ENCODE measurements at places on chromosomes 2 and 18.

GRCh38 chr2:25650256-25650655, 23.1 kb downstream of the DTNB start:
- DNase-seq = no peak

DNA sequence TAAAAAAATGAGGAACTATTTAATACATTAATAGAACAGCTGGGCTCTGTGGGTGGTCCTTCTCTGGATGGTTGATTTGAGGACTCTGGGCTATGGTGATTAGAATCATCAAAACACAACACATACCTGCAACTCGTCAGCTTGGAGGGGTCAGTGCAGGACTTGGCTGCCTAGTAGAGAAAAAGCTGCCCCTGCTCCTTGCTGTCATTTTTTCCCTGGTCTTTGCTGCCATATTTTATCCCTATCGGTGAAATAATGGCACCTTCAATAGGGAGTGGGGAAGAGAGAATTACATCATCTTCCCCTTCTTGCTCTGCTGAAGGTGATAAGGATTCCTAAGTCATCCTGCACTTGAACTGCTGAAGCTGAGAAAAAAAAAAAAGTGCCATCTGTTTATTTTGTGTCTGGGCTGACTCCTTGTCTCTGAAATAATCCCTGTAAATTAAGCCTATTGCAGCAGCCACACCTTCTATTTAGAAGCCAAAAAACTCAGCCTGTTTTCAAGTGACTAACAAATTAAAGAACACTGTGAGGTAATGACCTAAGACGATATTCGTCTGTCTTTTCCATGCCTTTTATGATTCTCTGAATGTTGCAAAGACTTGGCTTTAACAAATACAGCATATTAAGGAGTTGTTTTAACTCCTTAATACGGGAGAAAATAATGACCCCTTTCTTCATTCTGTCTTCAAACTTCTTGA, 89.3 kb downstream of the ACVR1 start:
- peak; percentile 31 for DNase-seq

- no peak for DNase-seq
These were observed 932.9 kb downstream of the TDRD15 start for GRCh38 chr2:22056621-22057132.

- no peak for DNase-seq
These were observed 26.4 kb upstream of the ATRAID start for GRCh38 chr2:27185331-27186026.

DNA sequence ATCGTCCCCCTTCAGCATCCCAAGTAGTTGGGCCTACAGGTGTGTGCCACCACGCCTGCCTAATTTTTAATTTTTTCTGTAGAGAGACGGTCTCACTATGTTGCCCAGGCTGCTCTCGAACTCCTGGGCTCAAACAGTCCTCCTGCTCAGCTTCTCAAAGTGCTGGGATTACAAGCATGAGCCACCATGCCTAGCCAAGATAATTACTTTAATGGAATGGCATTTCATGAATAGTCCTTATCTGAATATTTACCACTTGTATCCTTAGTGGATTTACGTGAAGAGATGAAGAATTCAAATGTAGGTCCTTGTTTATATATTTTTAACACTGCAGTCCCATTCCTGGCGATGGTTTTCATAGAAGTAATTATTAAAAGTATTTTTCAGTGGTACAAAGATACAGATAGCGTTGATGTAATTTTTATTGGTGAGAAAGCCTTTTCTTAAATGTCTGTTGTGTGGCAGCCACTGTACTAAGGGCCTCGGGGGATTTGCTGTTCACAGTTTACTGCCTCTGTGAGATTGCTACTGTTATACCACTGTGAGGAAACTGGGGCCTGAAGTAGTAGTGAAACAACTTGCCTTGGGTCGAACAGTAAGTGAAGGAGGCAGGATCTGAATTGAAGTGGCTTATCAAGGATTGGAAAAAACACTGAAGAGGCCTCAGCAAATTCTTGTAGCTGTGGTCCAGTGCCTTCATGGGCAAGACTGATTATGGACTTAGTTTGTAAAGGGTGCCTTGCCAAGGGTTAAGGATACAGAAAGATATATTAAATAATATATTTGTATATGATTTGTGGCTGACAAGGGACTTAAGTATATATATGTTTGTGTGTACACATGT, 151.2 kb downstream of the PRPF40A start:
- DNase-seq = no peak

- no peak for DNase-seq
These were observed 2.7 kb downstream of the FAM228B start for GRCh38 chr2:24125956-24126355.

DNA sequence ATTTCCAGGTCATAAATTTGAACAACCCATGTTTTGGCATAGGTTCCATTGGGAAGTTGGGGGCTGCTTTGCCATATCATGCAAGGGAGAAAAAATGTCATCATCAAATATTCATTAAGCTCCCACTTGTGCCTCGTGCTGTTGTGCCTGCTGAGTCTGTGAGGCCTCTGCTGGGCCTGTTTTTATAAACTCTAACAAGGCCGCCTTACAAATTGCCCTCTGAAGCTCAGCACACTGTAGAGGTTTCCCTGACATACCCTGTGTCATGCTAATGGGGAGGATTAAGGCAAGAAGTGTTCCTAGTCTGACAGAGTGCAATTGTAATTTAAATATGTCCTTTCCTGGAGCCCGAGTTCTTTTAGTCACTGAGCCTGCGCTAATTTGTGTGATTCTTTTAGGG, 17.6 kb downstream of the OSBPL6 start:
- DNase-seq = no peak

- no peak for DNase-seq
These were observed 27.8 kb upstream of the MAP4K3 start for GRCh38 chr2:39464864-39465263.

DNA sequence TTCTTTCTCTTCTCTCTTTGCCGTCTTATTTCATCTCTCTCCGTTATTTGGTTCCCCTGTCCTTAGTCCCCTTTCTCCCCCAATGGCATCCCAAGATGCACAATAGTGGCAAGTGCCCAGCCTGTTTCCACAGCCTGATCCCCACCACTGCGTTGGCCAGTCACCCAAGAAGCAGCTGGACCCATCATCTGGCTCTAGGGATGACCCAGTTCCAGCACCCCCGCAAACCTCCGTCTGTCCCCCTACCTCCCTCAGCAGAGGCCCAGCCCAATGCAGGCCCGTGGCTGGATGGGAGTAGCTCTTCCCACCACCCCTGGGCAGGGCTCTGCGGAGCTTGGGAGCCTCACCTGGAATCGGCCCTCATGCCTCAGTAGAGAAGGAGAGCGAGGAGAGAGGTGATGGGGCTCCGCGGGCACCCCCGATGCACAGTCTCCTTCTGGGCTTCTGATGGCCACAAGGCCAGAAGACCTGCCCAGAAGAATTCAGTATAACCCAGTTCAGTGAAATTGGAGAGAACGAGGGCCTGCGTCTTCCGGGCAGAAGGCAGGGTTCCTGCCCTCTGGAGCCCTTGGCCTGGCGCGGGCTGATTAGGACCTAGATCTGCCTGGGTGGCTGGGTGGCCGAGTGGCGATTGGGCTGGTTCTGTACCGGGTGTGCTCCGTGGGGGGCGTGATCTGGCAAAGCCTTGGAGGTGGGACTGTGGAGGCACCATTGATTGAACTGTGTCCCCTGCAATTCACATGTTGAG, 50.9 kb downstream of the RRM2 start:
- no peak for DNase-seq

DNA sequence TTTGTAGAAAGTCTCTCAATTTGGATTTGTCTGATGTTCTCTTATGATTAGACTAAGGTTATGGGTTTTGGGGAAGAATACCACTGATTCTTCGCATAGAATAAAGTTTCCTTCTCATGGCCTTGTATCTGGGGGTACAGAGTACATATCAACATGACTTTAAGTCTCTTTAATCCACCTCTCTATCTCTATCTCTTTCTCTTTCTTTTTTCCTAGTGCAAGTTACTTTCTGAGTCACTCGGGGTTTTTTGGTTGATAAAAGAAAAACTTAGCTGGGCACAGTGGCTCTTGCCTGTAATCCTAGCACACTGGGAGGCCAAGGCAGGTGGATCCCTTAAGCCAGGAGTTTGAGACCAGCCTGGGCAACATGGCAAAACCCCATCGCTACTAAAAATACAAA, 100.1 kb upstream of the MAP4K3 start:
- DNase-seq = no peak

DNA sequence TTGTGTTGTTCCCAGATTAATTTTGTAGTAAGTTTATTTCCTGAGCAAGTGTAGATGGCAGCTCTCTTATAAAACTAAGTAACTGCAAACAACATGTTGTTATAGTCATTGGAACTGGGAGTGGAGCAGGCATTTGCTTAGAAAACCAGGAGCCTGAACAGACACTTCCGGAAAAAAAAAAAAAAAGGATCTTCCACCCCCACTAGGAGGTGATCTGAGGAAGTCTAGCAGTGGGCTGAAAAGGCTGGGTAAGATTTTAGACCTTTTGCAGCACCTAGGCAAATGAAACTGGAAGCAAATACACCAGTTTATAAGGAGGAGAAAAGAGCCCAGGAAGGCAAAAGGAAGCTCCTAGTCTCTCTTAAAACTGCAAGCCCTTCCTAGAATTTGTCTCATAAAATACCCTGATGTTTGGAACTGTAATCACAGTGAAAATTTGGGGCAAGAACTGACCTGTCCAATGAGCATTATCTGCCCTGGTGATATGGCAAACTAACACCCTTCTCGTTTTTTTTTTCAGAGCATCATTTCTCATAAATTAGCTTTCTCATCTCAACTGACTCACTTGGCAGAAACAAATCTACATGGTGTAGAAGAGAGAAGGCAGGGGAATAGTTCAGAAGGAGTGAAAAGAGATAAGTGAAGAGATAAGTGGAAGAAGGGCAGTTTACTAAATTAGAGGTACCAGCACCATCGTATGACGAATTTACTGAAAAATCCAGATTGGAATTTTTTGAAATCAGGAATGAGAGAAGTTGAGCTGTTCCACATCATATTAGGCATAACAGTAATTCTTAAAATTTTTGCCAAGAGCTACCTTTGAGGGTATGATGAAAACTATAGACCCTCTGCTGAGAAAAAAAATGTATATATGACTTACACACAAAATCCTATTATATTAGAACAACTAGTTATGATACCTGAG, 4.2 kb upstream of the CCNYL1 start:
- DNase-seq = peak; percentile 4

DNA sequence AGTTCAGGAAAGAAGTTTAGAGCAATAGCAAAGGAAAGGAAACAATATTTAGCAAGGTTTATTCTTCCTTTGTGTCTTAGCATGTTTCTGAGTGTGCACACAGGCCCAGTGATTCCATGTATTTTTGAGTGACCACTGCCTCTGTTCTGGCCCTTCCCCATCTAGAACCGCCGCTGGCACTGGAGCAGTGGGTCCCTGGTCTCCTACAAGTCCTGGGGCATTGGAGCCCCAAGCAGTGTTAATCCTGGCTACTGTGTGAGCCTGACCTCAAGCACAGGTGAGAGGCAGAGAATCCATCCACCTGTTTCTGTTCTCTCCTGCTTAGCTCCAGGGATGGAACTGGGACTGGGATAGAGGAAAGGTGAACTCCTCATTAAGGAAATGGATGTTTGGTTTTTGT, 2.4 kb downstream of the REG1A start:
- no peak for DNase-seq

DNA sequence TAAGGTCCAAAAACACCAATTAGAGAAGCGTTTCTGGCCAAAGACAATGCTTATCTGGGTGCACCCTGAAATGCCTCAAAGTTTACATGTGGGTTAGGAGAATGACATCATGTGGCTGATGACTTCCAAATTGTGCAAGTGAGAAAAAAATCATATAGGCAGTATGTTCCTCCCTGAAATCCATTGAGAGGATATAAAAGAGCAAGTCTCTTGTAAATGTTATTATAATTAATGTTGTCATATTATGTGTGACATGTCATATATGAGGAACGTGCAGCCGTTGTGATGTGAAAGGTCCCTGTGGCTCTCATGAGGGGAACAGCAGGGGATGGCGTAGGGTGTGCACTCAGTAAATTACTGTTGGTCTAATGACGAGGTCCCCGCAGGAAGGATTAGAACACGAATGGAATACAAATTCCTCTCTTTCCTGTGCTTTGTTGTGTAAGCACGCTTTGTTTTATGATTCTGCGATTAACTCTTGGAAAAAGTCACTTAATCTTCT, 290.8 kb downstream of the PRKCE start:
- DNase-seq = peak; percentile 56

DNA sequence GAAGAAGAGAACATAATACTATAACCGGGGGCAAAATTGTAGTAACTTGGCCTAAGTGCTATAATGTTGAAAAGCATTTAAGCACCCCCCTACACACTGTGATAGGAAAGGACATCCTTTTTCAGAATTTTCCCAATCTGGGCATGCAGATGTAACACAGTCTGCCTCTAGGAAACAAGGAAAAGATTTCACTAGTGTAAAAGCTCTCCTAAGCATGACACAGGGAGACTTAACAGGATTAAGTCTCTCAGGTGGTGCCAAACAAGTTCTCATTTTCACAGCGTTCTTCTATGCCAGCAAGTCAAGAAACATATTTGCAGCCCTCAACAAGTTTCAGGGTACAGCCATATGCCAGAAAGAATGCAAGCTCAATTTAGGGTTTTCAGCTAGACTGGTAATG, 53.0 kb downstream of the NCKAP5 start:
- no peak for DNase-seq

DNA sequence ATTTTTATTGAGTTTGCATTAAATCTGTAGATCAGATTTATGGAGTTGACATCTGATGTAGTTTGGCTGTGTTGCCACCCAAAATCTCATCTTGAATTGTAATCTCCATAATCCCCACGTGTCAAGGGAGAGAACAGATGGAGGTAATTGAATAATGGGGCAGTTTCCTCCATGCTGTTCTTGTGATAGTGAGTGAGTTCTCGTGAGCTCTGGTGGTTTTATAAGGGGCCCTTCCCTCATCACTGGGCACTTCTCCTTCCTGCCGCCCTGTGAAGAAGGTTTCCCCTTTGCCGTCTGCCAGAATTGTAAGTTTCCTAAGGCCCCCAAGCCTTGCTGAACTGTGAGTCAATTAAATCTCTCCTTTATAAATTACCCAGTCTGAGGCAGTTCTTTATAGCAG, 32.2 kb downstream of the ZC3H15 start:
- DNase-seq = no peak

DNA sequence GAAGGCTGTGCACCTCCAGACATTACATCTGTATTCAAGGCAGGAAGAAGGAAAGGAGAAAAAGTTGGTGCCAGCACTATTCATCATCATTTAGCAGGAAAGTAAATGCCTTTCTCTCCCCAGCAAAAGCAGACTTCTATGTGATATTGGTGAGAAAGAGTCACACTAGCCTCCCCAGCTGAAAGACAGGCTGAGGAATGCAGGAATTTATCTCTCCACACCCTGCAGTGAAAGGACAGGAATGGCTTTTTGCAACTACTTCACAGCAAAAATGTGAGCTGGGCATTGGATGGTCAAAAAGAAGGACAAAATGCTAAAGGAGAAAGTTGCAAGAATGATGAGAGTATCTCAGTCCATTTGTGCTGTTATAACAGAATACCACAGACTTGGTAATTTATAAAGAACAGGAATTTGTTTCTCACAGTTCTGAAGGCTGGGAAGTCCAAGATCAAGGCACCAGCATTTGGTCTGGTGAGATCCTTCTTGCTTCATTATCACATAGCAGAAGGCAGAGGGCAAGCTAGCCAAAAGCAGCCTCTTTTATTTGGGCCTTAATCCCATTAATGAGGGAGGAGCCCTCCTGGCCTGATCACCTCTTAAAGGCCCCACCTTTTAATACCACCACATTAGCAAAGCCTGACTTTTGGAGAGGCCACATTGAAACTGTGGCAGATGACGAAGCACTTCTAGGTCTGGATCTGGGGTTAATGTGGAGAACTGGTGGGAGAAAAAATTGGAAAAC, 388.1 kb upstream of the SLC14A2 start:
- DNase-seq = no peak
